SK-N-SH (cell line): ENCODE measurements at places on chromosomes 2 and 18. TPM values are rescaled to one million over a fixed set of nuclear protein-coding genes. Genes with fewer than 3 reads are reported as not detected.

Gene ANKRD30BL
- polyA plus RNA-seq, result not detected in 2 replicates

Gene SH2D6
- polyA plus RNA-seq, result 0.33 and 0.42 TPM in 2 replicates

DNA sequence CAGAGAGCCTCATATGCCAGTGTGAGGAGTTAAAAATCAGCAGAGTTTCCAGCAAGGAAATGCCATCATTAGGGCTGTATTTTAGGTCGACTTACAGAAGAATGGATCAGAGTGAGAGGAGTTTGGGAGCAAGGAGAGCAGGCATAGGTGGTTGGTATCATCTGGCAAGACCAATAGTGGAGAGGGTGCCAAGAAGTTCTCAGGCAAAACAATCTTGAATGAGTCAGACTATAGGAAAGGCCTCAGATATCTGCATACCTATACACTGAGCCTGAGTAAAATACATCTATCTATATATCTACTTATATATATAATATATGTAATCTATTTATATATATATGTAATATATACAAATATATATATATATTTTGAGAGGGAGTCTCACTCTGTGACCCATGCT lies 57.3 kb downstream of the TMEFF2 start:
- DNase-seq, result no peak

GRCh38 chr2:178270338-178270737 lies 76.0 kb downstream of the OSBPL6 start:
- DNase-seq, result no peak

DNA sequence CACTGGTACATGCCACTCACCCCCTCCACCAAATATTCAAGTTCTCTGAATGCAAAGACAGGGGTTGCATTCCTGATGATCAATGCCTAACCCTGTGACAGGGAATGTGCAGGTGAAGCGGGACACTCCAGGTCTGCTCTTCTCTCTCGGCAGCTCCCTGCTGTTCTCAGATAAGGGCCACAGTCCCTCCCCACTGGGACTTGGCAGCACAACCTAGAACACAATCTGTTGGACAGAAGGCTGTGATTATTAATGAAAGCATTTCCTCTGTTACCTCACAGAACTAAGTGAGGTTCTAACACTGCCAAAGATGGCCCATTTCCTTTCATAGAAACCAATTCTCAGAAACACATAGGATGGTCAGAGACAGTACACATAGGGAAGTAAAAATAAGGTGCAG lies 42.7 kb downstream of the VSNL1 start:
- no peak for DNase-seq

DNA sequence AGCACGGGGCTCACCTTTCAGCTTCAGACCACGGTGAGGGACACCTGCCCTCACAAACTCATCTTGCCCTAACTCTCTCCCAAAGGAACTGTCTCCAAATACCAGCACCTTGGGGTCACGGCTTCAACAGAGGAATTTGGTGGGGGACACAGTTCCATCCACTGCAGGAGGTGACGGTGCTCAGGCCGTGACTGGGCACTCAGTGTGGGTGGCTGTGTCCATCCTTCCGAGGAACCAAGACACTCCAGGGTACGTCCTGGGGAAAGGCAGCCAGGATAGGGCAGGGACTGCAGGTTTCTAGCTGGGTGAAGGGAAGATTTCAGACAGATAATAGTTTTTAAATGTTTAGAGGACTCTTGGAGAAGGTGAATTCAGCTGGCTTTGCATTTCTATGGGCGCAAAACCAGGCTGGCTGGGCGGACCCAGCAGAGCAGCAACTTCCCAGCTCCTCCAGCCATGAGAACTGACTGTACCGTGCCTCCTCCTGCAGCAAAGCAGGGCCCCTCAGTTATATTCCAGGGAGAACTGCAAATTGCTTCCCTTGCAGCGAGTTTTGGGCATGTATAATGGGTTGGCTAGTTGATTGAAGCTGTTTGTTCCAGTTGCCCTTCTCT lies 23.9 kb upstream of the ALLC start:
- DNase-seq, result no peak

GRCh38 chr2:38581193-38582147 lies 21.3 kb downstream of the HNRNPLL start:
- peak; percentile 44 for DNase-seq
